ENCODE measurements at places on chromosomes 7 and 10.

GRCh38 chr10:102596506-102596971, 47.7 kb upstream of the TRIM8 start:
- no peak for DNase-seq

GRCh38 chr10:42988517-42989395, 88.1 kb upstream of the RET start:
- DNase-seq, result no peak

GRCh38 chr7:159038066-159038465, 106.6 kb downstream of the VIPR2 start:
- no peak for DNase-seq

- DNase-seq, result no peak
Observed at GRCh38 chr7:37532636-37533035, 84.0 kb upstream of the ELMO1 start.

DNA sequence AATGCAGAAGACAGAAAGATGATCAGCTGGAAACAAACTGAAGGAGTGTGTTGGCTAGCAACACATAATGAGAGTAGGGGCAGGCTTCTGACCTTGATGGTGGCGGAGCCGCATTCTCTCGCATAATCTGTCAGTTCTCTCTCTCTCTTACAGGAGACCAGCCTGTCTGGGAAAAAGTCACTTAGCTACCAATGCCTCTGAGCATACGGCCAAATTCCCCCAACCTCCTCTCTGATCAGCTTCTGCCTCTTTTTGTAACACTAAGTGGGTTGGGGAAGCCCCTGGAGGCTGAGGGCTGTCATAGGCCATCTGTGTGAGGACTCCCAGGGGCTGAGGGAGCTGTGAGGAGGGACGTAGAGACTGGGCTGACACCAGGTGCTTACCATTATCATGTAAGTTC, 104.6 kb downstream of the HIPK2 start:
- no peak for DNase-seq

GRCh38 chr7:36191292-36191920, 38.4 kb downstream of the EEPD1 start:
- DNase-seq, result no peak

GRCh38 chr10:79933961-79934360, 14.9 kb downstream of the SFTPD start:
- no peak for DNase-seq

GRCh38 chr10:15985690-15986089, 125.4 kb upstream of the MINDY3 start:
- DNase-seq, result no peak
